Effector memory CD4-positive, alpha-beta T cell (primary cell): ENCODE measurements at places on chromosomes 13 and 19.

- no peak for DNase-seq
Observed at GRCh38 chr19:48966541-48967345, 1.6 kb downstream of the FTL start.

DNA sequence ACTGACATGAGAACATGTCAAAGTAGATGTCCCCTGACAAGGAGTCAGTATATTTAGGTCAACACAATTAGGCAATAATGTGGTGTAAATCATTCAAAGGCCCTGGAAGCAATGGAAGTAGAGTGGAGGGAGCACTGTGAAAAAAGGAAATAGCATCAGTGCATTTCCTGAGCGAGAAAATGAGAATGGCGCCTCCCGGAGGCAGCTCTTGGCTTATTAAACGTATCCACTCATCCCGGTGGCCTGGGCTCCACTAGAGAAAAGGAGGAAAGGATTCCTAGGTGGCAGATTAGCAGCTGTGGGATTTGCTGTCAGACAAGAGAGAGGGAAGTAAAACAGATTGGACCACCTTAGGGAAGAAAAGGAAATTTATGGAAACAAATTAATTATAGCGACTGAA lies 173.7 kb upstream of the TMTC4 start:
- DNase-seq, result no peak

DNA sequence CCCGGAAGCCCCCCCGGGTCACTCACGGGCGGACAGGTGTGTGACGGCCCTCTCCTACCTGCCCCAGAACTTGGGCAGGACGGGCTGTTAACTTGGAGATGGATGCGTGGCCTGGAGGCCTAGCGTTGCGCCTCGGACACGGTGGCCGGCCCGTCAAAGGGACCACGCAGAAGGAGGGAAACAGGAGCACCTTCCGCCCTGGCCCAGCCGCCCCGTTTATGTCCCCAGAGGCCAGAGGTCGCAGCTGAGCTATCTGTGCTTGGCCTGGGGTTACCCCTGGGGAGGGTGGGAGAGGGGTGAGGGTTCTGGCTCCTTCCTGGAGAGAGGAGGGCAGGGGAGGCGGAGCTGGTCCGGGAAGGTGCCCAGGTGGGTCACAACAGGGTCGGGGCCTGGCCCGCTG lies 35.6 kb downstream of the GADD45B start:
- DNase-seq, result no peak

GRCh38 chr19:40797963-40798682 lies 868 bp upstream of the EGLN2 start:
- peak; percentile 52 for DNase-seq

DNA sequence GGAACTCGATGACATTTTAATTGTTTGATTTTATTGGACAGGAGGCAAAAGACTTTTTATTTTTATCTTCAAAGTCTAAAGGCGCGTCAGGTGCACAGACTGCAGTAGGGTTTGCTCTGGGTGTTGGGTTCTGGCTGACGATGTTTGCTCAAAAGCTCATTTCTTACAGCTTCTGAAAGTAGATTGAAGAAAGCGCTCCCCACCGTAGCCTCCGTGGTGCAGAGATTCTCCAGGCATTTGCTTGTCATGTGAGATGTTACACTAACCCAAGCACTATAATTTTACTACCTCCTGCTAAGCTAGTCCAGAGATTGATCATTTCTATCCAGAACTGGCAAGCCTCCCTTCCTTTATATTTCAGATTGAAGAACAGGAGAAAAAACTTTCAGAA lies 14.5 kb upstream of the ATP11A start:
- DNase-seq, result no peak

- no peak for DNase-seq
Observed at GRCh38 chr19:33613620-33614000, 8.1 kb upstream of the CHST8 start.

DNA sequence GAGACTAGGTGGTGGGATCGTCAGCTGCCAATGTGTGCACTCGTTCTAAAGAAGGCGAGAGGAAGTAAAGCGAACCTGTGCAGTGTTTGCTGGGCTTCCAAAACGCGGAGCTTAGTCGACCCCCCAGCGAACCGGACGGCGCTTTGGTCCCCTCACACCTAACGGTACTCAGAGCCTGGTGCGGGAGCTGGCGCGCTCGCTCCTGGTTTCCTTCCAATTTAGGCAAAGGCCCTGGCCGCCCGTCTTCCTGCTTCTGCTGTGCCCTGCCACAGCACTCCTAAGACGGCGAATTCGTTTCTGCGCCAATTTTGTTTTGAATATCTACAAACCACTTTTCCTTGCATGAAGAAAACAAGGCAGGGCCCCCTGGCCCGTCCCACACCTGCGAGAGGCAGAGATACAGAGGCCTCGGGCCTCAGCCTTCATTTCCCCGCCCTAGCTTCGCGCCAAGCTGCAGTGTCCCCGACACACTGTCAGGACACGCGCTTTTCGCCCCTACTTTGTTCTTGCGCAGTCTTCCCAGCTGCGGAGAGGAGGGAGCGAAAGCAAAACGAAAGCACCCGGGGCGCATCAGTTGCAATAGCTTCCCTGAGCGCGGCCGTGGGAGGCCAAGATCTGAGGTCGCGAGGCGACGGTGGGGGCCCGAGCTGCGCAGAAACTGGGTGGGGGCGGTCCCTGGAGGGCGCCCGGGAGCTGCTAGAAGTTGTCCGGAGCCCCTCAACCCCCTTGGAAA lies 111.9 kb downstream of the KCNRG start:
- no peak for DNase-seq

- no peak for DNase-seq
Observed at GRCh38 chr19:11113140-11113708, 24.0 kb downstream of the LDLR start.

- DNase-seq, result peak; percentile 49
Observed at GRCh38 chr19:49017666-49018351, 918 bp upstream of the LHB start.

- no peak for DNase-seq
Observed at GRCh38 chr19:16851031-16851712, 22.0 kb downstream of the SIN3B start.

DNA sequence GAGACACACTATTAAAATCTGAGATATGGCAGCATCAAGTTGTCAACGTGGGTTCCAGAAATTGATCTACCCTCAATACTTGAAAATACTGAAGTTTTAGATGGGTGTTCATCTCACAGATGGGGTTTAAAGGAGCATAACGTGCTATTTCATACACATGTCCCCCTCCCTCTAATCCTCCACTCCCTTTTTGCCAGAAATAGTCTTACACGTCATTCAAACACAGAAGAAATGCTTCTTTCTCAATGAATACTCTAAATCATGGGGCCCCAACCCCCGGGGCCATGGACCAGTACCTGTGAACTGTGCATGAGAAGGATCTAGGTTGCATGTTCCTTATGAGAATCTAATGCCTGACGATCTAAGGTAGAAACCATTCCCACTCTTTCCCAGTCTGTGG lies 19.6 kb downstream of the KLF12 start:
- no peak for DNase-seq

- DNase-seq, result no peak
Observed at GRCh38 chr13:24922387-24922744, 158.4 kb downstream of the RNF17 start.

DNA sequence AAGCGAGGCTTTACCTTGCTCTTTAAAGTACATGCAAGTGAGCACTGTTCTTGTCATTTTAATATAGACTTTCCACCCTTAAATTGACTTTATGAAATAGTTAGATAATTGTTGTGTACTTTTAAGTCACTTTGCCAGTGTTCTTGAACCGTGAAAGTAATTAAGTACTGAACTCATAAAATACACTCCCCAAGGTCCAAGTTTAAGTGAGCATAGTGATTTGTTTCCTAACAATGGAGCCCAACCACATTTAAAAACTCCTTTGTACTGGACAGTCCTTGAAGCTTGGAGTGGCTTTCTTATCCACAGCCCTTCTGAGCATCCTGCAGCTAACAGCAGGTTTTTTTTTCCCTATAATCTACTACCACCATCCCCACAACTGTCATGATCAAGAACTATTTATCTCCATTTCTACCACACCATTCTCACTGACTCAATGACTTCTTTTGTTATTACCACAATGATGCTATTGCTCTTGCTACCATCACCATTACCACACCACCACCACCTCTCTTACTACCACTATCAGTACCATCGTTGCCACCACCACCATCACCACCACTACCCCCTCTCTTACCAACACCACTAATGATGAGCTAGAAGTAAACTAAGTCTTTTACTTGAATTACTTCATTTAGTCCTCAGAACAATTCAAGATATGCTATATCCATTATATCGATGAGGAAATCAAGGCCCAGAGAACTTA lies 452.6 kb downstream of the DIAPH3 start:
- DNase-seq, result no peak

DNA sequence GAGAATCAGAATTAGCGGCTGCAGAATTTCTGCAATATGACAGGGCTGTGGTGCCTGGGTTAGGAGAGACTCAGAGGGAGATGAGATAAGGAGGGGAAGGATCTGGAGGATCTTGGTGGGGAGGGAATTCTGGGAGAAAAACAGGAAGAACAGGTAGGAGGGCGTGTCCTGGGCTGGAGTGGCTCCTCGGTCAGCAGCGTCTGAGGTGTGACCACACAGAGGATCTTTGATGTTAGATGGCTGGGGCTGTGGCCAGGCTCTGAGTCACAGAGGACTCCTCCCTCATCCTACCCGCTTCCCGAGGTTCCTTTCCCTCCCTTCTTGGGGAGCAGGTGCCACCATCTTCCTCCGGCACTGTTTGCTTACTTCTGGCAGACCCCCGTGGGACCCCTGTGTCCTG lies 6.4 kb upstream of the KLK6 start:
- no peak for DNase-seq

GRCh38 chr19:45231891-45232290 lies 13.3 kb downstream of the EXOC3L2 start:
- DNase-seq, result no peak

DNA sequence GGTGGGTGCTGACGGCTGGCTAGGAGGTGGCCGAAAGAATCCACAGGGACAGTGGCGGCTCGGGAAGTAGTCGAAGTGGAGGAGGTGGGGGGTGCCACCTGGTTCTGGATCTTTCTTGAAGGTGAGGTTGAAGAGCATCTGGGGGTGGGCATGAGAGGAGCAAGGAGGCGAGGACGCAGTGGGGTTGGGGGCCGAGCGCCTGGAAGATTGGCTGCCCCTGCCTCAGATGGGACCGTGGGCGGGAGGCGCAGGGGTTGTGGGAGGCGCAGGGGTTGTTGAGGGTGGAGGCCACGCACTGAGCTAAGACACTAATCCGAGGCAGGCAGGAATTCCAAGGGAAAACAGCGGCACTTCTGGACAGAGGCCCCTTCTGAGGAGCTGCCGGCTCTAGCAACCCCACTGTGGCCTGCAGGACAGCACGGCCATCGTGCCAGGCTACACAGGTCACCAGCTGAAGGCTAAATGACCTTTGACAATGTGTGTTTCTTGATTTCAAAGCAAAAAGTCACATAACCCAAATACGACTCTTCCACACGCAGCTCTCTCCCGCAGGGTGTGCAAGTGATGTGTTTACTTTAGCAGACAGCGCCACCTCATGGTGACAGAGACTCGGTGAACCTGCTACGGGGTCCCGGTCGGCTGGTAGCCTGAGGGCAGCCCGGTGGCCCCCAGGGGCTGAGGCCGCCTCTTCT lies 44.1 kb upstream of the RANBP3 start:
- DNase-seq, result peak; percentile 41

- peak; percentile 91 for DNase-seq
Observed at GRCh38 chr19:37334179-37335071, 36.5 kb upstream of the ZNF527 start.

DNA sequence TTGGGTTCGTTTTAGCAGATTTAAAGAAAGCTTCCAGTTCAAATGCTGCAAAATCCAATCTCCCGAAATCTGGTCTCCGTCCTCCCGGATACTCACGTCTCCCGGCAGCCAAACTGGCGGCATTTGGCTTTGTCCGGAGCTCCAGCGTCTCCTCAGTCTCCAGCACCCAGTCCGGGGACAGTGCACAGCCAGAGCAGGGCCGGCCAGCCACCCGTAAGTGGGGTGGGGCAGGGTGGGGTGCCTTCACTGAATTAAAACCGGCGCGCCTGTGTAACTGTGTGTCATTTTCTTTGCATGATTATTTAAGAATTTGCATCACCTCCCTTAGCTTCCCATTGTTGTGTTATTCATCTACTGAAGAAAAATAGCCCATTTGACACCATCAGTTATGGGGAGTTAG lies 280.6 kb downstream of the MTUS2 start:
- DNase-seq, result no peak

GRCh38 chr19:19642506-19643157 lies 825 bp downstream of the GMIP start:
- DNase-seq, result peak; percentile 25

DNA sequence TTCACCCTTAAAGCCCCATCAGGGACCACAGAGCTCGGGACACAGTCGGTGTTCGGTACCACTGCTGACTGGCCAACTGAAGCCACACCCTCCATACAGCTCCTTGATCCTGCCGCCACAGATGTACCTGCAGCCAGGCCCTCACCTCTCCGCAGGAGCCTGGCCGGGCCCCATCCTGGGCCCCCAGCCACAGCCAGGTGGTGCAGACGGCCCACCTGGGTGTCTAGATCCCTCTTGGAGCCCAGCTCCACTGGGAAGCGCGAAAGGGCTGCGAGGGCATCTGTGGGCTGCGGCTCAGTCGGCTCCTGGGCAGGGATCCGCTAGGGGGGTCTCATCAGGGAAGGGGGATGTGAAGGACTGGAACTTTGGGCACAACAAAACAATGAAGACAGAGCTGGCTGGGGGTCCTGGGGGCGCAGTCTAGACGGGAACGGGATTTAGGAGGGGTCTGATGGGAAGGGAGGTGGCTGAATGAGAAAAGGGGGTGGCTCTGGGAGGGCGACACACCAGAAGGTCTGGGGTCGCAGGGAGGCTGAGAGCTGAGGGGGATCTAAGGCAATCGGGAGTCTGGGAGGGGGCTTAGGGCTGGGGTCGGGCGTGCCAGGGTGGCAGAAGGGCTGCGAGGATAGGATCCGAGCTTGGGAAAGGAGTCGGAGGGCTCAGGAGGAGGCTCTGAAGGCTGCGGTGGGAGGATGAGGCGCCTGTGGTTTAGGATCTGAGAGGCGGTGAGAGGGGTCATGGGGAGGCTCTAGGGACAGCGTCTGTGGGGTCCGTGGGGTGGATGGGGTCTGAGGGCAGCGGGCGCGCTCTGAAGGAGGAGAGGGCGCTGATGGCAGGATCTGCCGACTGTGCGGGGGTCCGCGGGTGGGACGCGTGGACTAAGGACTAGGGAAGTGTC lies 15.8 kb downstream of the PRODH2 start:
- DNase-seq, result no peak

GRCh38 chr13:42967660-42968059 lies 24.4 kb downstream of the EPSTI1 start:
- no peak for DNase-seq
